Breast epithelium (tissue), 4 donors: ENCODE measurements at places on chromosomes 7 and 10. TPM values are rescaled to one million over a fixed set of nuclear protein-coding genes. Genes with fewer than 3 reads are reported as not detected.

GRCh38 chr10:91741356-91741755 lies 56.9 kb upstream of the TNKS2 start:
- no peak for DNase-seq

DNA sequence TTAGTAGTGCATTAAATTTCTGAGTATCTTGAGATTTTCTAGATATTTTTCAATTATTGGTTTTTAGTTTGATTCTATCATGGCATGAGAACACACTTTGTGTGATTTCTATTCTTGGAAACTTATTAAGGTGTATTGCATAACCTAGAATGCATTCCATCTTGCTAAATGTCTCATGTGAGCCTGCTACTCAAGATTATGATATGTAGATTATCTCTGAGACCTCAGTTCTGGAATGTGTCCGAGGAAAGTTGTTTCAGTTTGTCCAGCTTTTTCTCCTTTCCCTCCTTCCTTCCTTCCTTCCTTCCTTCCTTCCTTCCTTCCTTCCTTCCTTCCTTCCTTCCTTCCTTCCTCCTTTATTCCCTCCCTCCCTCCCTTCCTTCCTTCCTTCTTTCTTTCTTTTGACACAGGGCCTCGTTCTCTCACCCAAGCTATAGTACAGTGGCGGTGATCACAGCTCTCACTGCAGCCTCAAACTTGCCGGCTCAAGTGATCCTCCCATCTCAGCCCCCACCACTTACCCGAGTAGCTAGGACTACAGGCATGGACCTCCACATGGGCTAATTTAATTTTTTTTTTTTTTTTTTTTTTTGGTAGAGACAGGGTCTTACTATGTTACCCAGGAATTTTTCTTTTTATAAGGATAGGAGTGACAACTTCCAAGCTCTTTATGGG lies 7.6 kb downstream of the ITPRID1 start:
- no peak for DNase-seq

- DNase-seq = peak; percentile 69
Measured at GRCh38 chr7:144437370-144438191, 34.1 kb upstream of the NOBOX start.

- DNase-seq = no peak
Measured at GRCh38 chr7:17030559-17030958, 148.8 kb upstream of the AGR3 start.

DNA sequence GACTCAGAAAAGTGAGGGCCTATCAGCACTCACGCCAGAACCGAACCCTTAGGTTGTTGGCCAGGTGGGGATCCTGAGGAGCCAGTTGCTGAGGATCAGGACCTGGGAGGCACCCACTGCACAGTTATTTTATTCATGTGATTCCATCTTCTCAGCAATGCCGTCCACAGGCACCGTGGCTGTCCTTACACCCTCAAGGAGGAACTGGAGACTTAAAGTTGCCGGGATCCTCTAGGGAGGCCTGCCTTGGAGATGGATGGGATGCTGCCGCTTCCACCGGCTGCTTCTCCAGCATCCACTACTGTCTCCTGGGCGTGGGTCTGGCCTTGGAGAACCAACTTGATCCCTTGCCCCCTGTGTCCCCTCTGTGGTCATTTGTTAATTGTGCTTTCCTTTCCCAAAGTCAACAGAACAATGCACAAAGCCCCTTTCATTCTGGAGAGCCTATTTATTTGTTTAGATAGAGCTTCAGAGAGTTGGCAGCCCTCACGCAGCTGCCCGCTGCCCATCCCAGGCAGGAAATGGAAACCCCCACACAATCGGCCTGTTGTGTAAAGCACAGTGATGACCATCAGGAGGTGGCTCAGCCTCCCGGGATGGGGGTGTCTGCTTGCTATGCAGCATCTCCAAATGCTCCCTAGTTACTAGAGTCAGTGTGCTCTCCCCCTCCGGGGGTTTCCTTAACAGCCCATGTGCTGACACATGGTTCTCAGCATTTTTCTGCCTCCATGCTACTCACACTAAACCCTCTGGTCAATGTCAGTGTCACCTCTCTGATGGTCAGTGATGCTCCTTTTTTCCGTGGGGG lies 52.9 kb upstream of the IGFBP3 start:
- DNase-seq = no peak

DNA sequence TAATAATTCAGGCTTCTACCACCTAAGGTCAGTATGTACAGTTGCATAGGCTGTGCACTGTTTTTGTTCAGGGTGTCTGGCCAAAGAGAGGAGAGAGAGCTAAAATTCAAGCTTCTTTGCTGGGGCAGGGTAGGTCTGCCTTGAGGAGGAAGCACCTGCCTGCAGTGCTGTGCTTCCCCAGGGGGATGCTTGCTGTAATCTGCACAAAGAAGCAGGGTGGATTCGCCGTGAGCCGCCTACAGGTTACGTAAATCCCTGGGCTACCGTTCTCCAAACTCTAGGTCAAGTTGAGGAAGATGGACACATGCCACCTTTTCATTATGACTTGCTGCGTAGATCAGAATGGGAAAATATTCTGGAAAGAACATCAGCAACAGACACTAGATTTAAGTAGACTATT lies 543.3 kb downstream of the TNS3 start:
- no peak for DNase-seq

DNA sequence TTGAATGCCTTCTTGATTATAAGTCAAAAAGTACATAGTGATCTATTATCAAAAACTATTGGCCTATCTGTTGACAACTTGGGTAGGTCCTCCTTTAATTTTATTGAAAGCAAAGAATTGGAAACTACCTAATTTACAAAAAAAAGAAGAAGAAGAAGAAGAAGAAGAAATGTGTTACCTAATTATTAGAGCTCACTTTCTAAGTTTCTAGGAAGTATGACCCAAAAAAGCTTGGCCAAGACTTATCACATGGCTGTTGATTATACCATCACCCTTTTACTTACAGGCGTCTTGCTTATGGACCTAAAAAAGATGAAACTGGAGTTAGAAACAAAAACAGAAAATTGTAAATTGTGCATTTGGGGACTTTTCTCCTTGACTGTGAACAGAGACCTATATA lies 81.8 kb upstream of the PIK3CG start:
- DNase-seq = no peak

GRCh38 chr10:93342366-93342765 lies 139.8 kb downstream of the MYOF start:
- no peak for DNase-seq

- DNase-seq = no peak
Measured at GRCh38 chr10:110516815-110517492, 19.2 kb downstream of the DUSP5 start.

- DNase-seq = no peak
Measured at GRCh38 chr7:45921699-45922519, 837 bp upstream of the IGFBP3 start.

DNA sequence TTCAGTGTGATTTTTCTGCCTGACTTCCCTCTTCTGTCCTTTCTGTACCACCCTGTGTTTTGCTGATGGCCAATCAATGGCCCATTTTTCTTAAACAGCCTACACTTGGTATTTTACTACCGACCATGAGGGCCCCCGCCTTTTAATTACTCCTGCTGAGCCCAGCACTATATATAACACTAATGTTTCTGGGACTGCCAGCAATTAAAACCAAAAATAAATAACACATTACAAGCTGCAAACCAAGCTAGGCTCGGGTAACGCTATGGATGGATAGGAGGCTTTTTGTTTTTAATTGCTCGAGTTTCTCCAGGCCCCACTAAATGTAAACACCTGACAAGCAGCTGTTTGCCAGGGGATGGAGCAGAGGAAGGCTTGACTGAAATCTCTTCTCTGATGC lies 915.4 kb upstream of the AUTS2 start:
- no peak for DNase-seq

GRCh38 chr7:3861386-3861785 lies 560.3 kb downstream of the SDK1 start:
- no peak for DNase-seq

- DNase-seq = no peak
Measured at GRCh38 chr7:104820836-104821535, 193.0 kb upstream of the KMT2E start.

DNA sequence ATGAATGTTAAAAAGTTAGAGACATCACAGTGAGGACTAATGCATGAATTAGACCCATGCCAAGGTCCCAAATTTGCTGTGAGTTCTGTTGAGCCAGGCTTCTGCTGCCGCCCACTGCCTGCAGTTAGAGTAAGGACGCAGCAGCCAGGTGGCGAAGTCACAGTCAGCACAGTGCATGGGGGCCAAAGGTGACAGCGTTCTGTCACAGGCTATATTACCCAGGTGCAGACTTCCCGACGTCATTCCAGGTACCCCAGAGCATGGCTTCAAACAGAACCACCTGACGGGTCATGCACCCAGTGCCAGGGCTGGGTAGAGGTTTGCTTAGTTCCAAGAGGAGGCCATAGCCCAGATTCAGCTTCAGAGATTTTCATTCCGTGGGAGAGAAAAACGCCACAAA lies 33.9 kb upstream of the HMX3 start:
- no peak for DNase-seq

DNA sequence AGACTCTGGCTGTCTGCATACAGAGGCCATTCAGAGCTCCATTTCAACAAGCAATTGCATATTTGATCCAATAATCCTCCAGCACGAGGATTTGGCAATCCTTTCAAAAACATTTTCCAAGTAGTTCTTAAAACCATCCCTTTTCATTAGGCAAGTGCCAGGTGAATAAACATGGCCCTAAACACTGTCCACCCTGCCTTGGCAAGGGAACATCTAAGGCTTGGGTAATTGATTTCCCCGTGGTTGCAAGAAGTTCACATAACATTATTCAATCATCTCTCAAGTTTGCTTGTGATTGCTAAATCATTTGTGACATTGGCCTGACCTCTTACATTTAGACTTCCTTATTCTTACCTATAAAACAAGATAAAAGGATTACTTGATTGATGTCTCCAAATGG lies 175.2 kb downstream of the CTTNBP2 start:
- no peak for DNase-seq

DNA sequence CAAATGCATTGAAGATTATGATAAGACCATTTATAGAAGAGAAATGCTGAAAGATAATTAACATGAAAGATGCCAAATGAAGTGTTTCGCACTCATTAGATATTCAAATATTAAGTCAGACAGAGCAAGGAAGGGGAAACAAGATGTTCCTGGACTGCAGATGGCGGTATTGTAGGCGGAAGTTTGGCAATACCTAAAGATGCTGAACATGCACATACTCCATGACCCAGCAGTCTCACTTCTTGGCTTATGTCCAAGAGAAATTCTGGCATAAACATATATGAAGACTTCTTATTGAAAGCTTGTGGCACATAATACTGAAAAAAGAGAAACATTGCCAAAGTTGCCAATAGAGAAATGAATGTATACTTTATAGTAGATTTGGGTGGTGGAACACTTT lies 325.4 kb upstream of the SEMA3C start:
- DNase-seq = no peak

DNA sequence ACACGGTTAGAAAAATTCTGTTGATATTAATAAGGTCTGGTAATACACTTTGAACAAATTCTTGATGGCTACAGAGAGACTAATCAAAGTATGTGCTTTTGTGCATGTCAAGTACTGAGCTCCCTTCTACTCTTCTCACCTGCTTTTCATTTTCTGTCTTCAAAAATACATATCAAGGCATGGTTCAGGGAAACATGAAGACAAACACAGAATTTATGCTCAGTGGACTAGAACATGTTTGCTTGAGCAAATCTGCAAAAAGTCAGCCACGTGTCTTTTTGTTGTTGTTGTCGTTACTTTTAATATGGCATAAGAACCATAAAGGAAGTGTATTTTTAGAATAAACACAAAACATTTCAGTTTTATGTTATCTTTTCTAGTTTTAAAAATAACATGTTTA lies 21.9 kb downstream of the CDK13 start:
- DNase-seq = no peak

DNA sequence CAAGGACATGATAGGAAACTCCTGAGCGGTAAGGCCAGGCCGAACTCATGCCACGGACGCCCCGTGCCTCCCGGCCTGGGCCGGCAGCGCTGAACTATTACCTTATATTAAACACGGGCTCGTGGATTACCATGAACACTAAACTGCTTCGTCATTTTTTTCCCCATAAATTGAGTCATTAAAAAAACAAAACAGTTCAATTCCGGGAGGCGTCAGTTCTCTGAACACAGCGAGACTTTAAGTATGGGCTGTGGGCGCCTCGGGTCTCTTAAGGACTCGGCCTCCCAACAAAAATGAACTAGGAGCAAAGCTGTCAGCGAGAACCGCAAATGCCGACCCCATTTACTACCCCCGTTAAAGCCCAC lies 519 bp downstream of the PITRM1 start:
- no peak for DNase-seq

- no peak for DNase-seq
Measured at GRCh38 chr7:22317632-22318031, 39.3 kb downstream of the RAPGEF5 start.

DNA sequence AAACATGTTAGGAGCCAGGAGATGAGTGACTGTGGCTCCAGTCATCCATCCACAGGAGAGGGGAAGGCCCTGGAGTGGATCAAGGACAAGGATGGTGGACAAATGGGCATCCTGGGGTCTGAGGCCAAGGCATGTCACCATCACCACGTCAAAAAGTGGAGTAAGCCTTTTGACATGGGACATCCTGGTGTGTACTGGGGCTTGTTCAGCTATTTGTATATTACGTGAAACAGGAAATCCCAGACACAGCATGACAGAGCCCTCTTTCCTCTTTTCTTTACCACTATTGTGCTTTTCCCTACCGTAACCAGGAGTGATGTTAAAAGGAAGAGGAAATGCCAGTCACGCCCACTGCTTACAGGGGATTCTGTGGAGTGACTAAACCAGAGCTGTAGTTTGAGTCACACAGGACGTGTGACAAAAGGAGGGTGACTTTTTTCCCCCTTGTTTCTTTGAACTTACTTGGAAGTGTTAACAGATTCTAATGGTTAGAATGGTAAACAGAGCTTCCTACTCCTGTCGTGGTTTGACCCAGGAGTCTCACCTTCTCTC lies 15.4 kb downstream of the ACSL5 start:
- no peak for DNase-seq

- DNase-seq = no peak
Measured at GRCh38 chr7:89246196-89246595, 450.7 kb upstream of the TEX47 start.

GRCh38 chr10:43069211-43069515 lies 7.7 kb upstream of the RET start:
- no peak for DNase-seq

- DNase-seq = no peak
Measured at GRCh38 chr10:123117644-123118417, 17.9 kb upstream of the HMX3 start.

Gene MRC1
- 197 TPM for total RNA-seq

Gene MRPS33
- 17.4 TPM for total RNA-seq

Gene ZNF804B
- total RNA-seq = not detected

Gene GNAT3
- total RNA-seq = not detected

Gene ACBD5
- total RNA-seq = 18.7 TPM

Gene CADPS2
- total RNA-seq = 12.3 TPM

Gene FLNC
- total RNA-seq = 6.0 TPM

Gene SUFU
- total RNA-seq = 9.1 TPM

Gene TAS2R41
- total RNA-seq = 0.66 TPM

Gene GOLGA7B
- 0.59 TPM for total RNA-seq
